ENCODE measurements at places on chromosomes 2 and 18. TPM values are rescaled to one million over a fixed set of nuclear protein-coding genes. Genes with fewer than 3 reads are reported as not detected.

The RASGRP3 gene
- 8.6 TPM for total RNA-seq

DNA sequence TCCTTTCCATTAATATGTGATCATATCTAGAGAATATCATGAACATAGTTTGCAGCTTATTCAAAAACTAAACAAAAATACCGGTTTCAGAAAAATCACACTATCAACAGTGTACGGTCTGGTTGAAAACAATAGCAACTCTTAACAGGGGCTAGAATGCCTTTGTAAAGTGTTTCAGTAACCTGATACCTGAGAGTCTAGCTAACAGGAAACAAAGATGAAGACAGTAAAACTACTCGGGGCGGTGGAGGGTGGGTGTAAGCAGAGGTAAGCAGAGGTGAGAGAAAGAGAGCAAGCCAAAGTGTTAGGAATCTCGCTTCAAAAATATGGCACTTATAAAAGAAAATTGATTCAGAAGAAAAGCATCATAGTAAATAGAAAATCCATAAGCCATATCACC is 109.0 kb upstream of the RGPD4 start:
- DNase-seq, result no peak

DNA sequence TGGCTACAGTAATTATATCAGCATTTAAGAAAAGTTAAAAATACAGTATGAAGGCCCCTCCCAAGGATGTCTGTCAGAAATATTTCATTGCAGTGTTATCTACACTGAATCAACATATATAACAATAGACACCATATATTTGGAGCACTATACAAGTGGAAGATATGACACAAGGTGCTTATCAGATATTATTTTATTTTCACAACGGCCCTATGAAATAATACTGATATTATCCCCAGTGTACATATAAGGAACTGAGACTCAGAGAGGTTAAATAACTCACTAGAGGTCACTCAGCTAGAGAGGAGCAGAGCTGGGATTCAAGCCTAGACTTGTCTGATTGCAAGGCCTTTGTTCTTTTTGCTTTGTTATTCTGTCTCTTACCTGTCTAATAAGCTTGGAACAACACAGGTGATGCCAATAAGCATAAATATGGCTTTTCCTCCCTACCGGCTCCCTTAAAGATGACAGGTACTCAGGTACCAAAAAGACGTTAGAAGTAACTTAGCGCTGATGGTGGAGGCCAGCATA is 4.7 kb upstream of the SLC40A1 start:
- DNase-seq, result no peak

DNA sequence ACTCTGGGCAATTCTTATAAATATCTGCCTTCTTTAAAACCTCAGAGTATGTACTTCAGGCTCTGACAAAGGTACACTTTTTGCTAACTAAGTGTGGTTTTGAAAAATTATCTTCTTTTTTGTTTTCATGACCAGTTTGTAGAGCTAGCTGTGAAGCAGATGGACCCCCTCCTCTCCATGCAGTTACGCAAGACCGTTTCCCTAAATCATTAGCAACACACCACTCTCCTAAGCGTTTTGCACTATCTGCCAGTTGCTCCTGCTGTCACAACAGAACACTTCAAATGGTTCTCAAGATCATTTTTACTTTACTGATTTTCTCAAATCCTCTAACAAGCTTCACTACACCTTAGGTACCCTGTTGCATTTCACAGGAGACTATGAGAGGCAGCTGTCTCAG is 53.3 kb downstream of the GULP1 start:
- no peak for DNase-seq
